ENCODE measurements at places on chromosomes 6 and 20. TPM values are rescaled to one million over a fixed set of nuclear protein-coding genes. Genes with fewer than 3 reads are reported as not detected.

DNA sequence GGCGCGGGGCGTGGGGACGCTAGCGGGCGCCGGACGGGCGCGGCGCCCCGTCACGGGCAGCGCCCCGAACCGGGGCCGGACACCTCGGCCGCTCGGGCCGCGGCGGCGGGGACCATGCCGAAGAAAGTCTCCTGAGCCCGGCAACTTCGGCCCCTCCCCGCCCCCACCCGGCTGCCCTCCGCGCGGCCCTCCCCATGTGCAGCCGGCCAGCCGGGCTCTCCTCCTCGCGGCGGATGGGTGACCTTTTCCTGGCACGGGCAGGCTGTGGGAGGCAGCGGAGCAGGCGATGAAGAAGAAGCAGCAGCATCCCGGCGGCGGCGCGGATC is 278 bp downstream of the UST start:
- DNase-seq, result no peak

- no peak for DNase-seq
These were observed 35.8 kb downstream of the USP49 start for GRCh38 chr6:41859356-41859755.

DNA sequence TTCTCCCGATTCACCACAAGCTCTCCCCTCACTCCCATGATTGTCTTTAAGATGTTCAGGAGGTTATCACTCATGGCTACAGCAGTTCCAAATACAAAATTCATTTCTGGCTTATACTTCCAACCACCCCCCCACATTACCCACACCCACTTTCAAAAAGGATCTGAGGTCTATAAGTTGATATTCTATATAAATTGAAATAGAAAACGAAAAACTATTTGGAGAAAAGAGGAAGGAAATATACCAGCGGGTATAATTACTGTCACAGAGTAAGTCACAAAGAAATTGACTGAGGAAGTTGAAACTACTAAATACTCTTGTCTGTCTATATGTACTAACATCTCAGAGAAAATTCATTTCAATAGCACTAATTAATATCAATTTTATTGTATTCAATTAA is 112.7 kb upstream of the TNFAIP3 start:
- no peak for DNase-seq

DNA sequence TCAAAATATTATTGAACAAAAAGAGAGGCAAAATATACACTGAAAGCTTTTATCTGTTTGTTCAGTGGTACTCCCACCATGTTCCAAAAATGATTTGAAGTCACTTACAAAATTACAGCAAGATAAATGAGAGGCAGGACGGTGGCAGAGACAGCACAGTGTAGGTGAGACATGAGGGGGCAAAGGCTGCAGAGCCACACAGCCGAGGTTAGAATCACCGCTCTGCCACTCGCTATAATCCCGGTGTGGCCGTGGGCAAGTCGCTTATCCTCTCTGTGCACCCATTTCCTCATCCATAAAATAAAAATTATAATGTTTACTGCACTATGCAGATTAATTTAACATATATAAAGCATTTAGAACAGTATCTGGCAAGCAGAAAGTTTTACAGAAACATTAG is 140.1 kb upstream of the BEND6 start:
- no peak for DNase-seq

DNA sequence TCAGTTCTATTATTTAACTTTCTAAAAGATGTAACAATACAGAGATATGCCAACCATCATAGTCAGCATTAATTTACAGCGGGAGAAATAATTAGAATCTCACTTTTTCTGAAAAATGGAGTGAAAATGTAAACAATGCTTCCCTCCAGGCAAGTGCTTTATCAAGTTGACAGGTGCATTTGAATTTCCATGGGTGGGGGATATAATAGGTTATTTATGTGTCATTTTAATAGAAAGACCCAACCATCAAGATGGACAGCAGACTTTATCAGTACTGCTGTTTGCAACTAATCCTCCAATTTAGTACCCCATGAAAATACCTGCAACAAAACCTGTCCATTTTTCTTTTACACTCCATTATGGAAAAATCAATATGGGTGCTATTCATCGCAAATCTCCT is 780.1 kb downstream of the TFAP2A start:
- no peak for DNase-seq

The PLEKHG1 gene
- 10.4 TPM for total RNA-seq

DNA sequence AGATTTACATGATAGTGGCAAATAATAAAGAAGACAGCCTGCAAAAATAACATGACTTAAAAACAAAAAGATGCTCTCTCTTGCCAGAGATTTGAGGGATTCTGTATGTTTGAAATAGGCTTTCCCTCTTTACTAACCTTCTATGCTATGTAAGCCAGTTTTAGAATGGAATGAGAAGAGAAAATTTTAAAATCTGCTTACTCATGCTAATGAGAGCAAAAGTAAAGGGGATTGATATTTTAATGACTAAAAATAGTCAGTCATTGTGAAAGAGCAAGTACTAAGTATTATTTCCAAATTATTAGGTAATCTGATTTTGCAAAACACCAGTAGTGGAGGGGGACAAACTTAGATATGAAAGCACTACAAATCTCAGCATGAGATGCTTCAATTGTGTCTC is 563.3 kb upstream of the ADGRB3 start:
- DNase-seq, result no peak

DNA sequence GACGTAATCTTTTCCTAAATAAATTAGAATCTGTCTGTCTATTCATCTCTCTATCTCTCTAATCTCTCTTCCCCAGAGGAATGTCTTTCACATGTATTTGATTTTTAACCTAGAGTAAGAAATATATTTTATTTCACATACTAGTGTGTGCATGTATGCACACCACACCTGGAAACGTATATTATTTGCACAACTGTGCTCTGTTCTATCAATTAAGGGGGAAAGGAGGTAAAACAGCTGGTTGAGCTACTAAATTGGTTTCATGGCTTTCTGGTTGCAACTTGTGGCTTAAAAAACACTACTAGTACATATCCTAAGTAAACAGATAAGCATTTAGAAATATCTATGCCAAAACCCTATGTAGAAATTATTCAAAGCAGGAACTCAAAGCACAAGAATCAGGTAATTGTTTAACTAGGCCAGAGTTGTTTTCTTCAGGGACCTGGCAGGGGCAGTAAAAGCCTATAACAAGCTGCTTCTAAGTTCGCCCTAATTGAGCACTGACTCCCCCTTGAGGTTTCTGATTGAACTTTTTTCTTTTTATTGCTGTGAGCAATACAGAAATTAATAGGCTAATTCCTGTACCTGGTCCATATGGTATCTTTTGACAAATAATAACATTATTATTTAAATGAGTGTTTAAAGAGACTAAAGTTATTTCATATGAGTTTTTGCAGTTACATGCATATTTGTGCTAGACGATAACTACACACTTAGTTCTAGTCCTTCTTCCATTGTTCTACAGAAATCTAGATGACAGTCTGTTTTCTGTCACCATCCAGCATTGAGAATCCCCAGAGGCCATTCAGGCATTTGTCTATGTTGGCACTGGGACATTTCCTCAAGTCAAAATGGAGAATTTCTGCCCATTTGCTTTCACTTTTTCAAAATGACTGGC is 88.6 kb downstream of the MCHR2 start:
- DNase-seq, result peak; percentile 60

DNA sequence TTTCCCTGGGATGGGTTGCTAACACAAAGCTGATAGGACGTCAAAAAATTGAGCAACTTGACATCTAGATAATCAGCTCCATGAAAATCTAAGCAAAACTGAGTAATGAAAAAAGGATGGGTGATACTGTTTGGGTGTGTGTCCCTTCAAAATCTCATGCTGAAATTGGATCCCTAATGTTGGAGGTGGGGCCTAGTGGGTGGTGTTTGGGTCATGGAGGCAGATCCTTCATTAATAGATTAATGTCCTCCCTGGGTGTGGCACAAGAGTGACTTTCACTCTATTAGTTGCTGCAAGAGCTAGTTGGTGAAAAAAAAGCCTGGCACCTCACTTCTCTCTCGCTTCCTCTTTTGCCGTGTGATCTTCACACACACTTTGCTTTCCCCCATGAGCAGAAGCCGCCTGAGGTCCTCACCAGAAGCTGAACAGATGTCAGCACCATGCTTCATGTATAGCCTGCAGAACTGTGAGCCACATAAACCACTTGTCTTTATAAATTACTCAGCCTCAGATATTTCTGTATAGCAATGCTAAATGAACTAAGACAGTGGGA is 160.9 kb downstream of the FRK start:
- DNase-seq, result no peak

DNA sequence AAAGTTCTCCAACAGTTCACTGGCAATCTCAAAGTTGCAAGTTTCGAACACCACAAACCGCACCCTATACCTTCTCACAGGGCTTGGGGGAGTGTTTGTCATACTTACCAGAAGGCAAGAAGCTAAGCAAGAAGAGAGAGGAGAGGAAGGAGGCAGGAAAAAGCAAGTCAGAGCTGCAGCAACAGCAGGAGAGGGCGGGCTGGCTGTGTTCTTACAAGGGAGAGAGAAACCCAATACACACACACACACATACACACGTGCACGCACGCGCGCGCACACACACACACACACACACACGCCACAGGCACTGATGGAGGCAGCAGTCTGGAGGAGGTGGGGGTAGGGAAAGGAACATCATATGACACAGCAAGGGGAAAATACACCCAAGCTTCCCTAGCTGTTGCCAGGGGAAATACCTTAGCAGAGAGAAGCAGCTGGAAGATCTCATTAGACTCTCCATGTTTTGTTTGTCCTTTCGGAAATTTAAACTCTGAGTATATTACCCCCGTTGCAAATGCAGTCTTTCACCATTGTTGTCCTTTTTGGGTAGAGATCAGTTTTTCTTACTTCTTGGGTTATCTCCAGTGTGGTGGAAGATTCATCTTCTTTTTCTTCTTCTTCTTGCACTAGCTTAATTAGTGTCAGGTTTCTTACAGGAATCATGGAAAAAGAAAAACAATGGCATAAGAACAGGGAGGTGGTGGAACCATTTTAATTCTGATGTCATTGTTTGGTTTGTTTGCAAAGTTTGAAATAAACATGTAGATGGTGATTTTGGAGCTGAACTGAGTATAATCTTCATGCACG is at the start of gene TXLNB:
Gene TXLNB (minus strand): TSS at position 186 of the 807 bp plus-strand sequence. CDS start 3,099 bp downstream, outside the sequence.
- peak; percentile 6 for DNase-seq

The C20orf144 gene
- total RNA-seq, result 0.37 TPM

GRCh38 chr20:8082989-8083388 is 49.1 kb upstream of the PLCB1 start:
- no peak for DNase-seq

GRCh38 chr20:47770935-47771334 is 14.3 kb downstream of the SULF2 start:
- DNase-seq, result no peak

DNA sequence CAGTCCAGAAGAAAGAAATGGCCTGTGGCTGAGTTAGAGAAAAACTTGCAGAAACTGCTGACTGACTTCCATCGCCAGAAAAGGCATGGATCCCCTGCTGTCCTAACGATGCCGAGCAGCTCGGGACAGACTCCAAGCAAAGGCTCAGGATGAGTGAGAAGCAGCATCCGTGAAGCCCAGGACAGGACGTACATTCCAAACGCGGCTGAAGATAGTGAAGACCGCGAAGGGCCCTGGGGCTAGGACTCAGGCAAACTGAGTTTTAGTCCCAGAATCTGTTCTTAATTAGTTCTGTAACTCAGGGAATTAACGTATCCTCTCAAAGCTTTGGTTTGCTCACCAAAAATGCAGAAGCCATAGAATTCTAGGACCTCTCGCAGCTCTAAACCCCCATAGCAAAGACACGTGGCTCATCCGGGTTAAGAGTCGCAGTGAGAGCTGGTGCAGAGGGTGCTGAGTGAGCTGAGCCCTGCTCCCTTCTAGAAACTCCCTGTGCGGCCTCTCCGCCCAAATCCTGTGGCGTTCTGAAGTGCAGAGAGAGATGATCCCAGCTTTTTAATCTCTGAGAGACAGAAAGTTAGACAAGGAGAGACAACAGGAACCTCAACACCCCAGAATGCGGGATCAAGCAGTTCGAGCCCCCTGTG is 132.9 kb upstream of the THBS2 start:
- DNase-seq, result no peak

DNA sequence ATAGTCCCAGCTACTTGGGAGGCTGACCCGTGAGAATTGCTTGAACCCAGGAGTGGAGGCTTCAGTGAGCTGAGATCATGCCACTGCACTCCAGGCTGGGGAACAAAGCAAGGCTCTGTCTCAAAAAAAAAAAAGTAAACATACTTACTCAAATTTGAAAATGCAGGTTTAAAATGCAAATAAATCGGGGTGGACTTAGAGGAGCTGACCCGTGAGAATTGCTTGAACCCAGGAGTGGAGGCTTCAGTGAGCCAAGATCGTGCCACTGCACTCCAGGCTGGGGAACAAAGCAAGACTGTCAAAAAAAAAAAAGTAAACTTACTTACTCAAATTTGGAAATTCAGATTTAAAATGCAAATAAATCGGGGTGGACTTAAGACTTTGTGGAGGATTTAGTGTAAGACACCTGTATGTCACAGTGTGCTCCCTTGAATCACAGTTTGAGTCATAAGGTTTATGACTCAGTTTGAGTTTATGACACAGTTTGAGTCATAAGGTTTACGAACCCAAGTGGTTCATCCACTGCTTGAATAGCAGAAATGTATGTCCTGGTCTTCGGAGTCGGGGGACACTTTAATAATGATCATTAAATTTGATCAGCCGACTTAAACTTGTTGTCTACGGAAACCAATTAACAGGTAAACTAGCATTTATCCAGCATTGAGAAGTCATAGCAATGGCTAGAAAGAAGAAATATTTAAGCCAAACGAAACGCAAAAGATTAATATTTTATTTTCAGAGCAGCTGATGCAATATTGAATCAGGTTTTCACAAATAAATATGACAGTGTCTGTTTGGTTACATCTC is 6.8 kb upstream of the MRPS10 start:
- peak; percentile 97 for DNase-seq

The HSPA12B gene
- total RNA-seq, result not detected

- DNase-seq, result no peak
These were observed 16.4 kb downstream of the TAAR2 start for GRCh38 chr6:132607544-132608233.

- no peak for DNase-seq
These were observed 27.0 kb downstream of the CBFA2T2 start for GRCh38 chr20:33516882-33517281.

The GMPR gene
- total RNA-seq, result 24.0 TPM

- no peak for DNase-seq
These were observed 118.8 kb downstream of the PSMB1 start for GRCh38 chr6:170434117-170434820.

DNA sequence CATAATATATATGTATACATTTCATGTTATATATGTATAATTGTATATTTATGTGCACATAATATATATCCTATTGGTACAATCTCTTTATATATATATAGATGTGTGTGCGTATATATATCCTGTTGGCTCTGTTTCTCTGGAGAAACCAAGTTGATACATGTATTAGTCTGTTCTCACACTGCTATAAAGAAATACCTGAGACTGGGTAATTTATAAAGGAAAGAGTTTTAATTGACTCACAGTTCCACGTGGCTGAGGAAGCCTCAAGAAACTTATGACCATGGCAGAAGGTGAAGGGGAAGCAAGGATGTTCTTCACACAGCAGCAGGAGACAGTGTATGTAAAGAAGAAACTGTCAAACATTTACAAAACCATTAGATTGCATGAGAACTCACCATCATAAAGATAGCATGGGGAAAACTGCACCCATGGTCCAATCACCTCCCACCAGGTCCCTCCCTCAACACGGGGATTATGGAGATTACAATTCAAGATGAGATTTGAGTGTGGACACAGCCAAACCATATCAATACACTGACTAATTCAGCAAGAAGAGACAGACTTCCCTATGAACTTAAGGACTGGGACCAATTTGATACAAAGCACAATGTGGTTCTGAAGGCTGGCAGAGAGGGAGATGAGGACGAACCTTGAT is 14.0 kb downstream of the CST3 start:
- DNase-seq, result no peak

Data from HCT116 (cell line).